ENCODE measurements at places on chromosomes 1 and 21. TPM values are rescaled to one million over a fixed set of nuclear protein-coding genes. Genes with fewer than 3 reads are reported as not detected.

DNA sequence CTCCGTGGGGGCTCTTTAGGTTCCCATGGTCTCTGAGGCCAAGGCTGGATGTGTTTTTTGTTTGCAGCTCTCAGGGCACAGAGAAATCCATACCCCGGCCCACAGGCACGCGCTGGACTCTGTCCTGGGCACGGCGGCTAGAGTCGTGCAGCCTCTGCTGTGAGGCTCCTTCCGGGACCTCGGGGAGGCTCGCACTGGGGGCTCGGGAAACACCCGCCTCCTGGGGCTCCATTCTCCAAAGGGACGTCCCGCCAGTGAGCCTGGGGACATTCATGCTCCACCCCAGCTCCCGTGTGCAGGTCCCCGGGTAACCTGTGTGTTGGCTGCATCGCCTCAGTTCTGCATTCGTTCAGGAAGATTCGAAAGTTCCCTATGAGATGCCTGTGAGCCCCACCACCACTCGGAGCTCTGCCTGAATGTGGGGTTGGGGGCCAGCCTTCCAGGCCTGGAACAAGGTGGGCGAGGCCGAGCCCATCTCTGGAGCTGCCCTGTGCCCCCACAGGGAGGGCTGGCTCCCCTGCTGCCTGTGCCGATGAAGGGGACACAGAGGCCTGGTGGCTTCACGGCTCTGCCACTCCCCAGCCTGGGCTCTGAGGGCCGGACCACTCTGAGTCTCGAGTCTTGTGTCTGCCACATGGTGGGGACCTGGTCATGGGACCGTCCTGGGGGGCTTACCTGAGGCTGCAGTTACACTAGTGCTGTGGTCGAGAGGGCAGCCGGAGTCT, 182.0 kb upstream of the ARHGEF16 start:
- H3K4me3 ChIP-seq: no peak overlapping the region
- no peak overlapping the region for H3K27ac ChIP-seq
- no peaks in the 10 kb centered on the region for H3K36me3 ChIP-seq
- H3K27me3 ChIP-seq: no peaks in the 10 kb centered on the region
- peaks cover 7% of the 10 kb centered on the region for H3K4me1 ChIP-seq

The SZRD1 gene
- total RNA-seq: 52.3 TPM

- H3K4me3 ChIP-seq: no peak overlapping the region
- peak overlapping the region; percentile 43 for H3K27ac ChIP-seq
- peaks cover 23% of the 10 kb centered on the region for H3K4me1 ChIP-seq
- no peaks in the 10 kb centered on the region for H3K36me3 ChIP-seq
- no peaks in the 10 kb centered on the region for H3K27me3 ChIP-seq
- no peak for DNase-seq
Observed at GRCh38 chr1:44485934-44486460, 80.9 kb downstream of the RNF220 start.

DNA sequence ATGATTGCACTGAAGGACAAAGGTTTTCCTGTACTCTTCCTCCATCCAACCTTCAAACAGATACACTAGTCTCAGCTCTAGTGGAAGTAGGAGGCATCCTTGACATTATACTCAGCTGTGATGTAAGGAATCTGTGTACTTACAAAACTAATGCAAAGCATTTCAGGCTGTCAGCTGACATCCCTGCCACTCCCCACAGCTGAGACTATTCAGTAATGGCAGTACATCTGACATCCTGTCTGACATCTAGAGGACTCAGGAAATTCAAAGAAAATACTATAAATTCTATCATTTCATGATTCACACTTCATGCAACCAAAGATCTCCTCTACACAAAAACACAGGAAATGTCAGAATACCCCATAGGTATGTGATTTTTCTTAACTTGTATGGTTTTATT, 325.8 kb downstream of the SMYD3 start:
- H3K4me3 ChIP-seq: no peak overlapping the region
- H3K4me1 ChIP-seq: no peaks in the 10 kb centered on the region
- no peak overlapping the region for H3K27ac ChIP-seq
- no peak for DNase-seq
- H3K27me3 ChIP-seq: no peaks in the 10 kb centered on the region

The GCSAML gene
- not detected for total RNA-seq

GRCh38 chr1:226568077-226568831, 19.7 kb downstream of the STUM start:
- H3K27ac ChIP-seq: peak overlapping the region; percentile 27
- H3K27me3 ChIP-seq: no peaks in the 10 kb centered on the region
- H3K4me3 ChIP-seq: no peak overlapping the region
- H3K36me3 ChIP-seq: no peaks in the 10 kb centered on the region

GRCh38 chr21:44649521-44650100, 3.4 kb downstream of the KRTAP10-11 start:
- H3K4me1 ChIP-seq: no peaks in the 10 kb centered on the region
- H3K36me3 ChIP-seq: no peaks in the 10 kb centered on the region
- no peak for DNase-seq
- H3K4me3 ChIP-seq: no peak overlapping the region
- no peak overlapping the region for H3K27ac ChIP-seq

The LAD1 gene
- total RNA-seq: 91.8 TPM

The TSPAN1 gene
- 3.9 TPM for total RNA-seq

- DNase-seq: peak; percentile 96
- no peaks in the 10 kb centered on the region for H3K27me3 ChIP-seq
- H3K36me3 ChIP-seq: no peaks in the 10 kb centered on the region
- H3K27ac ChIP-seq: no peak overlapping the region
Observed at GRCh38 chr1:17125756-17126237, 6.5 kb upstream of the PADI2 start.

The RPE65 gene
- total RNA-seq: not detected

DNA sequence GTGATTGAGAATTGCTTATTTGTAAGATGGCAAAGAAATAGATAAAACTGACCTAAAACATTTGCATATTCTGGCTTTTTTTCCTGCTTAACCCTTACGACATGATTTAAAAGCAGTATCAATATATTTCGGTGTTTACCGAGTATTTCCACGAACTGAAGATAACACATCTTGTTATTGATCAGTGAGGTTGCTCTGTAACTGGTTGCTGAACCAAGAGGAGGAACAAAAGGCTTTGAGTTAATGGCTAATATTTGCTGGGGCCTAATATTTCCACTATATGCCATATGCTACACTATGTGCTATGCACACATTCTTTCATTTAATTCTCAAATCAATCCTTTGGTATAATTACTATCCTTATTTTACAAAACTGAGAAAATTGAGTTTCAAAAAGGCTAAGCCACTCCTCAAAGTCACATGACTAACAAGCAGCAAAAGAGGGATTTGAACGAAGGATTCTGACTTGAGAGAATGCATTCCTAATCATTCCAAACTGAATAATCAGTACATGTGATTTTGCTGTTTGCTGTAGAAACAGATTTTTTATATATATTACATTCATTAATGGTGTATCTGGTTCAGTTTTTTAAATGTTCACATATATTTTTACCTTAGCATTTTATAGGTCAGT, 346.0 kb downstream of the USP25 start:
- DNase-seq: no peak
- no peaks in the 10 kb centered on the region for H3K36me3 ChIP-seq
- H3K4me1 ChIP-seq: peaks cover 9% of the 10 kb centered on the region

- H3K27ac ChIP-seq: no peak overlapping the region
- H3K4me1 ChIP-seq: peaks cover 33% of the 10 kb centered on the region
- DNase-seq: no peak
- H3K36me3 ChIP-seq: peaks cover 70% of the 10 kb centered on the region
Observed at GRCh38 chr1:30965924-30966599, 57.5 kb upstream of the SDC3 start.

- H3K27me3 ChIP-seq: no peaks in the 10 kb centered on the region
- no peak for DNase-seq
- no peak overlapping the region for H3K4me3 ChIP-seq
- no peaks in the 10 kb centered on the region for H3K4me1 ChIP-seq
- no peak overlapping the region for H3K27ac ChIP-seq
Observed at GRCh38 chr1:170634293-170634692, 29.6 kb upstream of the PRRX1 start.

DNA sequence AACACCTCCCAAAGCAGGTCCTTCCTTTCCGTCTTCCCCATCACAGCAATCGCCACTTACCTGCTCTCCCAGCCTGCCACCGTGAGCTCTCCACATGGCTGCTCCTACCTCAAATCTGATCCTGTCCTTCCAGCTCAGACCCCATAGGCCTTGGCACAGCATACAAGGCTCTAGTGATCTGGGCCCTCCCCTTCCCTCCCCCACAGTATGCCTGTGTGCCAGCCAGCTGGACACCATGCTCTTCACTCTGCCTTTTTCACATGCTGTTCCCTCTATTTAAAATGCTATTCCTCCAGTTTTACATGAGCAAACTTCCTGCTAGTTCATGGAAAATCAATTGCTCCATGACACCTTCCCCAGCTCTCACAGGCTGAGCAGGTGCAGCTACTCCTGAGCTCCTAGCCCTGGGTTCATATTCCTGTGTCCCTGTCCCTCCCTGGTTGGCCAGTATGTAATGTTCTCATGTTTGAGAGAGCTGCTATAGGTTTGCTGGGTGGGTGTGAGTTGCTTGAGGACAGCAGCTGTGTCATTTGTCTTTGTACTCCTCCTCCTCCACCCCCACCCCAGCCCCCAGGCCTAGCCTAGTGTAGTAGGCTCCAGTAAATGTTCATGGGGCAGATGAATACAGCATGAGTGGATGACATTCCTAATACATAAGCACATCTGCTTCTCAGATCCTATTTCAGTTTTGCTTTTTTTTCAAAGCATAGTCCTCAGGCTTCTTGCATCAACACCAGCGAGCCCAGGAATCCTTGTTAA, 6.3 kb upstream of the TNNT2 start:
- no peaks in the 10 kb centered on the region for H3K4me1 ChIP-seq
- no peaks in the 10 kb centered on the region for H3K27me3 ChIP-seq
- H3K27ac ChIP-seq: no peak overlapping the region
- H3K36me3 ChIP-seq: no peaks in the 10 kb centered on the region

DNA sequence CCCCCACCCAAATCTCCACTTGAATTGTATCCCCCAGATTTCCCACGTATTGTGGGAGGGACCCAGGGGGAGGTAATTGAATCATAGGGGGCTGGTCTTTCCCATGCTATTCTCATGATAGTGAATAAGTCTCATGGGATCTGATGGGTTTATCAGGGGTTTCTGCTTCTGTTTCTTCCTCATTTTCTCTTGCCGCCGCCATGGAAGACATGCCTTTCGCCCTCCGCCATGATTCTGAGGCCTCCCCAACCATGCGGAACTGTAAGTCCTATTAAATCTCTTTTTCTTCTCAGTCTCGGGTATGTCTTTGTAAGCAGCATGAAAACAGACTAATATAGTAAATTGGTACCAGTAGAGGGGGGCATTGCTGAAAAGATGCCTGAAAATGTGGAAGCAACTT, 33.4 kb upstream of the ZNF496 start:
- no peak overlapping the region for H3K4me3 ChIP-seq
- no peak overlapping the region for H3K27ac ChIP-seq
- H3K27me3 ChIP-seq: no peaks in the 10 kb centered on the region

- no peaks in the 10 kb centered on the region for H3K36me3 ChIP-seq
- H3K4me1 ChIP-seq: peaks cover 7% of the 10 kb centered on the region
- no peak overlapping the region for H3K27ac ChIP-seq
Observed at GRCh38 chr1:180560868-180561600, 2.3 kb downstream of the OVAAL start.

- no peak overlapping the region for H3K4me3 ChIP-seq
- no peaks in the 10 kb centered on the region for H3K4me1 ChIP-seq
- no peaks in the 10 kb centered on the region for H3K36me3 ChIP-seq
- no peak overlapping the region for H3K27ac ChIP-seq
Observed at GRCh38 chr1:94004924-94005323, 95.7 kb upstream of the GCLM start.

DNA sequence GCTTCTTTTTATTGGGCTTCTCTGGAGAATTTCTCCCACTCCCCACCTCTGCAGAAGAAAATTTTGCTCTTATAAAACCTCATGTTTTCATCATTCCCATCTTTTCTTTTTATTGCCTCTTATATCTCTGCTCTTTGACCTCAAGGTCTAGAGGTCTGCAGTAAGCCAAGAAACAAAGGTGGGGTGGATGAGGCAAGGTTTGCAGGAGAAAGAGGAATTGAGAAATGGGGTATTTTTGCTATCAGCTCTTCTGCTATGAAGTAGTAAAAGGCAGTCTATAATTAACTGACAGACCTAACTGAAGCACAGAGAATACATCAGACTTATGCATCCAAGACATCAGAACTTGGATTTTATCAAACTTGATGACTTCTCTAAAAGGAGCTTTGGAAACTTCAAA, 22.9 kb downstream of the SYT11 start:
- no peak overlapping the region for H3K27ac ChIP-seq
- no peak overlapping the region for H3K4me3 ChIP-seq
- H3K36me3 ChIP-seq: no peaks in the 10 kb centered on the region
- H3K27me3 ChIP-seq: no peaks in the 10 kb centered on the region
- H3K4me1 ChIP-seq: no peaks in the 10 kb centered on the region
- DNase-seq: no peak

The EXO5 gene
- 3.4 TPM for total RNA-seq

DNA sequence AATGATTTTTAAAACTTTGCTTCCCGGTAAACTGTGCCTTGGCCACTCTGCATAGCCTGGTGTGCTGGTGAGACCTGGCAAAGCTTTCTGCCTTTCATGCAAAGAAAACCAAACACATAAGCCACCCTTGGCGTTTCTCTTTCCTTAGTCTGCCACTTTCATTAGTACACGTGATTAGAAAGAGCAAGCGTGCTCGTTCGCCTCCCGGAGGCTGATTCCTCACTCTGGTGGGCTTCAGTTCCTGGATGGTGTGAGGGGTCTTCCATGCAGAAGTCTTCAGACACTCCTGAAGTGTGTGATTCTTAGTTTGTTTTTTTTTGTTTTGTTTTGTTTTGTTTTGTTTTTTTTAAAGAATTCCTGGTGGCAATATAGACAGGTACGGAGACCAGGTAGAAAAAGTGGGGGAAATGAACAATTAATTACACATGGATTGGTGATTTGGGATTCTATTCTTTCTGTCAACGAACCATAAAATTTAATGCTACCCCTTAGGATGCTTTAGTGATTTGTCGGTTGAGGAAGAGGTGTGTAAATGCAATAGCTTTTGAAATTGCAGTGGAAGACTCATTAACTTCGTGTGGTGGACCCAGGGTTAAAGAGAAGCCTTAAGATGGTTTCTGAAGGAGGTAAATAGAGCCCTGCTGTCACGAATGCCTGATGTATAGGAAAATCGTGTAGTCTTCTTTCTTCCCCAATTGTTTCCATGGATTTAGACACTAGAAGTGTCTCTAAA, 2.1 kb downstream of the GALNT2 start:
- H3K27ac ChIP-seq: peak overlapping the region; percentile 92
- no peaks in the 10 kb centered on the region for H3K36me3 ChIP-seq
- H3K4me1 ChIP-seq: peaks cover 67% of the 10 kb centered on the region
- DNase-seq: peak; percentile 76
- H3K27me3 ChIP-seq: no peaks in the 10 kb centered on the region
- peak overlapping the region; percentile 91 for H3K4me3 ChIP-seq

GRCh38 chr1:153768316-153769181, 6.7 kb upstream of the SLC27A3 start:
- H3K4me1 ChIP-seq: peaks cover 13% of the 10 kb centered on the region
- H3K36me3 ChIP-seq: no peaks in the 10 kb centered on the region
- no peak overlapping the region for H3K4me3 ChIP-seq
- no peak overlapping the region for H3K27ac ChIP-seq
- H3K27me3 ChIP-seq: no peaks in the 10 kb centered on the region
- DNase-seq: no peak

The SYCP1 gene
- not detected for total RNA-seq
